IMR-90 (cell line): ENCODE measurements at places on chromosomes 5 and 9. TPM values are rescaled to one million over a fixed set of nuclear protein-coding genes. Genes with fewer than 3 reads are reported as not detected.

Gene ZNF782
- total RNA-seq, result 3.1 and 4.3 TPM in 2 replicates

GRCh38 chr5:14608169-14608568 is 26.6 kb downstream of the OTULINL start:
- DNase-seq, result no peak

GRCh38 chr5:157076558-157076957 is 17.6 kb upstream of the HAVCR1 start:
- peak; percentile 45 for DNase-seq

DNA sequence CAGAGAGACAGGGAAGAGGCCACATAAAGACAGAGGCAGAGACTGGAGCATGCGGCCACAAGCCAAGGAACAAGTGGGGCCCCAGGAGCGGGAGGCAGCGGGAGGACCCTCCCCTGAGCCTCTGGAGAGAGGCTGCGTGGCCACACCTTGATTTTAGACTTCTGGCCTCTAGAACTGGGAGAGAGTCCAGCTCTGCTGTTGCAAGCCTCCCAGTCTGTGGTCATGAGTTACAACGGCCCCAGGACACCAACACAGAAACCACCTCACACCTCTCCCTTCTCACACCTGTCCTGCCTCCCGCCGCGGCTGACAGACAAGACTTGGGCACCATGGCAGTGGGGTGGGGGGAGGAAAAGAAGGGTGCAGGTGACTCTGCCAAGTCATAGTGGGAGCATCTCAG is 2.2 kb downstream of the INPP5E start:
- peak; percentile 34 for DNase-seq

- DNase-seq, result peak; percentile 83
Observed at GRCh38 chr9:73151653-73152542, at the start of gene ANXA1. Gene ANXA1, plus strand, starts transcription at chr9:73151865. Its CDS starts 6,671 bp downstream, at chr9:73158536.
